ENCODE measurements at places on chromosomes 11 and 22.

- DNase-seq: no peak
Measured at GRCh38 chr22:26852176-26852575, 194.8 kb downstream of the MIAT start.

GRCh38 chr11:12245091-12245490 is 132.3 kb upstream of the PARVA start:
- DNase-seq: no peak

DNA sequence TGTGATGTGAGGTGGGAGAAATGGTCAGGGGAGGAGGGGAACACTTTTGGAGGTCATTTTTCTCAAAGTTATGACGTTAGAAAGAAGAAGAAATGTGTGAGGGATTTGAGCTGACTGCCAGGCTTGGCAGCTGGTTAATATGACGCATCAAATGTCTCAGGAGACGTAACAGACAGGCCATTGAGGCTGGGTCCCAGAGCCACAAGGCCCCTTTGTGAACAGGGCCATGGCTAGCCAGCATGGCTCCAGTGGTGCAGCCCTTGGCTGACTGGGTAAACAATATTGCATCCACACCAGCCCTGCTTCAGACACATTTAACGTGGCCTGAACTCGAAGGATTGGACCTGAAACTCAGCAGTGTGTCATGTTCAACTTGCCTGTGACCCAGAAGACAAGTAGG is 34.3 kb downstream of the AMOTL1 start:
- no peak for DNase-seq

DNA sequence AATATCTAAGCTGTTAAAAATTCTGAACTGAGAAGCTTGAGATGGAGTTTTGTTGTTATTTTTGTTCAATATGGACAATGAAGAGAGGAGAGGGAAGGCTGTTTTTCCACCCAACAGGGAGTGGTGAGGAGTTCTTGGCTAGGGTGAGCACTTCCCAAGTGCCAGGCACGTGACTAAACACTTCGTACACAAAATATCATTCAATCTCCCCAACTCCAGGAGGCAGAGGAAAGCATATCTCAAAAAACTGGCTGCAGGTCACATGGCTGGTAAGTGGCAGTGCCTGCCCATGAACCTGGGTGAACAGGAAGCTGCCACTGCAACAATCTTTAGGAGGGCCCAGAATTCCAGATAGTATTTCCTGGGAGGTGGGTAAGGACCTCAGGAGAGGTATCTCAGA is 11.6 kb downstream of the ELF5 start:
- no peak for DNase-seq

GRCh38 chr11:30000986-30001750 is 15.7 kb downstream of the KCNA4 start:
- no peak for DNase-seq
